ENCODE measurements at places on chromosomes 11 and 22. TPM values are rescaled to one million over a fixed set of nuclear protein-coding genes. Genes with fewer than 3 reads are reported as not detected.

DNA sequence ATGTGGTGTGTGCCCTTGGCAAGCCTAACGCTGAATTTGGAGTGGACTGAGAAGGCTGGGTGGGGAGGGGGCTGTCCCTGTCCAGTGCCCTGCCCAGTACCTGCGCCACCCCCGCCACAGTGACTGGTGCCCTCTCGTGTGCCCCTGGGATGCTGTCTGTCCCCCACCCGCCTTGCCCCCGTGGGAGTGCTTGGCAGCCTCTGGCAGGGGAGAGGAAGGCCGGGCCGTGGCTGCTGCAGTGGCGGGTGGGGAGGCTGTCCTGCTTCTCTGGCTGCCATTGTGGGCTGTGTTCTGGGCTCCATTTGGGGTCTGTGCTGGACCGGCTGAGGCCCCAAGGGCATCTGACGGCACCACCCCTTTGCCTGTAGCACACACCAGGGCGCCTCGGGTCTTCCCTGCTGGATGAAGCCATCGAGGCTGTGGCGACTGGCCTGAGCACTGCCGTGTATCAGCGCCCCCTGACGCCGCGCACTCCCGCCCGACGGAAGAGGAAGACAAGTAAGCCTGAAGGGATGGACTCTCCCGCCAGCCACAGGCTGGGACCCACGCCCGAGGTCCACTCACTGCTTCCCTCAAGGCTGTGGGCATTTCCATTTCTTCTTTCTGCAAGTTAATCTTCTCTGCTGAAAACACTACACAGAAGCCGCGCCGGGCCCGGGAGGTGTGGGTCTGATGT is 17.6 kb downstream of the IRF7 start:
- no peak for DNase-seq

DNA sequence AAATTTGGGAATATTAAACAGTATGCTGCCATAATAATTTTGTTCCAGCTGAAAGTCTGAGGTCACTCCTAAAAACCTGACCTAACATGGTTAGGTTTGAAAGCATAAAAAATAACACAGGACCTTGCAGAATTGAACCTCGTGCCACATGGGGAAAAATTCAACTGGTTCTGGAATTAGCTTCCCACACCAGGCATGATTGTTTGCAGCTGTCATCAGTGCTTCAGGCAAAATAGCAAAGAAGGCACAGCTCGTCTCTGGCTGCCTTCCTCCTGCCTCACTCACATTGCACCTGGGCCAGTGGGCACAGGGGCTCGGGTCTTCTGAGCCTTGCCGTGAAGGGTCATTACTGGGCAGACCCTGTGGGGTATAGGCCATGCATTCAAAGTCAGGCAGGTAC is 153.8 kb upstream of the ARHGAP20 start:
- DNase-seq: no peak

DNA sequence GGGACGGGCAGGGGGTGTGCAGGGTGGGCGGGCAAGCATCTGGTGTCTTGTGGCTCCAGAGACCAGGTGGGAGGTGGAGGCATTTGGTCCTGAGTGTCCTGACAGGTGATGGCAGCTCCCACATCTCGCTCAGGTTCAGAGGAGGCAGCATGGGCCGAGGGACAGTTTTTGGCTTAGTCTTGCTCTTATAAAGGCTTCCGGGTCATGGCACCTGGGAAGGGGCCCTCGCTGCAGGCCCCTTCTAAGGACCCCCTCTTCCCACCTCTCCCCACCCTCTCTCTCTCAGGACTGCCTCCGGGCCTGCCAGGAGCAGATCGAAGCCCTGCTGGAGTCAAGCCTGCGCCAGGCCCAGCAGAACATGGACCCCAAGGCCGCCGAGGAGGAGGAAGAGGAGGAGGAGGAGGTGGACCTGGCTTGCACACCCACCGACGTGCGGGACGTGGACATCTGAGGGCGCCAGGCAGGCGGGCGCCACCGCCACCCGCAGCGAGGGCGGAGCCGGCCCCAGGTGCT is 9.9 kb downstream of the CCND1 start:
- no peak for DNase-seq

DNA sequence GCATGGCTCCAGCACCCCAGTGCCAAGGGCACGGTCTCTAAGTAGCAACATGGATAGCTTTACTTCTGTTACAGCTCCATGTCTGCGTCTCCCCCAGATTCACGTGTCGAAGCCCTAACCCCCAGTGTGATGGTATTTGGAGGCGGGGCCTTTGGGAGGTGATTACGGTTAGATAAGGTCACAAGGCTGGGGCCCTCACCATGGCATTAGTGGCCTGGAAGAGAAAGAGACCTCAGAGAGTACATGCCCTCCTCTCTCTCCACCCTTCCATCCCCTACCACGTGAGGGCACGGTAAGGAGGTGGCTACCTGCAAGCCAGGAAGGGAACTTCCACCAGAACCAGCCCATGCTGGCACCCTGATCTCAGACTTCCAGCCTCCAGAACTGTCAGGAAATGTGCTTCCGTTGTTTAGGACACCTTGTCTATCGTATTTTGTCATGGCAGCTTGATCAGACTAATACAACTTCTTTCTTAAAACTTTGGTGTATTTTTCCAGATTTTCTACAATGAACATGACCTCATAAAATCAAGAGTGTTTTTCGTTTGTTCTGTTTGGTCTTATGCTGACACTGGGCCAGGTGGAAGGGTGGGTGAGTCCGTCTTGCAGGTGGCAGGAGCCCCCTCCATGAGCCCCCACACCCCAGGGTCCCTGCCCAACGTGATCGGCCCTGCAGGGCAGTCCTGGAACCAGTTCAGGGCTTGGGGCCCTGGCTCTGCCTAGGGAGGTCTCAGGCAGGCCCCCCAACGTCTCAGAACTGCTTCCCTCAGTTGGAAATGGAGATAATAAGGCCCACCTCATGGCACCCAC is 10.7 kb downstream of the RTN4R start:
- DNase-seq: no peak

GRCh38 chr11:100994966-100995365 is 134.6 kb downstream of the PGR start:
- no peak for DNase-seq

Gene TRIM68
- 16.0 TPM for total RNA-seq

Gene MISFA
- total RNA-seq: not detected

DNA sequence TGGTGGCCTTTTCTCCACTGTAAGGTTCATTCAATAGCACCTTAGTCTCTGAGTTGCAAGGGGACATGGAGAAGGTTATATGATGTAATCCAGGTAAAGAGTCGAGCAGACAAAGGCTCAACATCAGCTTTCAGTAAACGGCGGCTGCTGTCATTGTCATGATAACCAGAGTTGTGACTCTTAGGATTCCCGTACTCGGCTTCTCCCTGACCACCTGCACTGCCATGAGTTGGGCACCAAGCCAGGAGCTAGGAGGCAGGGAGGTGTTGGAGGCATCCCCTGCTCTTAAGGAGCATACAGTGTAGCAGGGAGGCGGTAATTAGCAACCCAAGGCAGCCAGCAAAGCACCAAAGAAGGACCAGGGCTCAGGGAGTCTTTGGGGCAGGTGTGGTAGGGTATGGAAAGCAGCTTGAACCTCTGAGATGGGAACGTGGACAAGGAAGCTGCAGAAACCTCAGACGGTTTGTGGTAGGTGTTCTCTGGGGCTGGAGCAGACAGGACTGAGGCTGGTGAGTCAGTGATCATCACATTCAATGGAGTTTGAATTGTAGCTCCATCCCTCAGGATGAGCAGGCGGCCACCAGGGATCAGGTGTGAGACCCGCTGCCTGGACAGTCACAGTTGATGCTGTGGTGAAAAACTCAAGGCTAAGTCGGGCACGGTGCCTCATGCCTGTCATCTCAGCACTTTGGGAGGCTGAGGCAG is 31.7 kb downstream of the LIF start:
- DNase-seq: no peak

Gene RNF121
- 74.6 TPM for total RNA-seq

Gene APOBEC3H
- total RNA-seq: 1.6 TPM

DNA sequence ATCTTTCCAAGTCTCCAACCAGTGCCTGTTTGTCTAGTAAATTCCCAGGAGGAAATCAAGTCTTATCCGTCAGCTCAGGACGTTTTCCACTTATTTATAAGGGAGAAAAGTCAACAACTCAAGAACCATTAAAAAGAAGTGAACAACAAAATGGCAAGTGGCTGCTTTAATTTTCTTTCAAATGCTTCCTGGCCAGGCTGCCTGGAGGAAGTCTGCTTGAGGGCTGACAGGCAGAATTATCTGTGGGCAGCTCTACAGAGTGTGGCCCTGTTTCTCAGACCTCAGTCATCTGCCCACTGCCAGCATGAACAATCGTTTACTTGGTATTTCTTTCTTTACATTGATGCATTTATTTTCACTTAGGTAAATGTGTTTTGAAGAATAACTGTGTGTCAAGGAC is 281.9 kb upstream of the ISX start:
- DNase-seq: no peak

DNA sequence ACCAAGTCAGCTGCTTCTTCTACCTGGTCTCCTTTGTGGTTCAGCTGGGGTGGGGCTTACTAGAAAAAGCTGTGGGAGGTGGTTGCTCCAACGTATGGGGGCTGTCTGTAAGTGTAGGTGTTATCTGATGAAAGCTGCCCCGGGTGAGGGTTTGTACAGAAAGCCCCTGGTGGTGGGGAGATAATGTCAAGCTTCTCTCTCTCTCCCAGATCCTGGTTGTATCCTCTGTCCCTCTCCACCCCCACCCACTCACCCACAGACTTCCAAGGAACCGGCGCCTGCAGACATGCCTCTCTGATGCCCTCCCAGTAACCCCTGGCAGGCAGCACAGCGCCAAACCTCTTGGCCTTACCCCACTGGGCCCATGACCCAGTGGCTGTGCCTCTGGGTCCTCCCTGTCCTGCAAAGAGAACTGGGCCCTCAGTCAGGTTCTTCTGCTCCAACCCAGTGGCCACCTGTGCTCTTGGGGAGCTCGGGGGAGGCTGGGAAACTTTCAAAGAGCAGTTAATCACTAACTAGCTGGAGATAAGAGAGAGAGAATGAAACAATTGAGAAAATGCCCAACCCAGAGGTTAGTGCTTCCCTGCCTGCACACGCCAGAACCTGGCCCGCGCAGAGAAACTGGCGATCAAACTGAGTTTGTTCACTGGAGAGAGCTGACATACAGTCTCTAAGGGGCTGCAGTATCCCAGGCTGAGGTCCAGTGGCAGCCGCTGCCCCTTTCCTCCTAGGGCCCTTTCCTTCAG is 20.4 kb upstream of the EHF start:
- DNase-seq: no peak

DNA sequence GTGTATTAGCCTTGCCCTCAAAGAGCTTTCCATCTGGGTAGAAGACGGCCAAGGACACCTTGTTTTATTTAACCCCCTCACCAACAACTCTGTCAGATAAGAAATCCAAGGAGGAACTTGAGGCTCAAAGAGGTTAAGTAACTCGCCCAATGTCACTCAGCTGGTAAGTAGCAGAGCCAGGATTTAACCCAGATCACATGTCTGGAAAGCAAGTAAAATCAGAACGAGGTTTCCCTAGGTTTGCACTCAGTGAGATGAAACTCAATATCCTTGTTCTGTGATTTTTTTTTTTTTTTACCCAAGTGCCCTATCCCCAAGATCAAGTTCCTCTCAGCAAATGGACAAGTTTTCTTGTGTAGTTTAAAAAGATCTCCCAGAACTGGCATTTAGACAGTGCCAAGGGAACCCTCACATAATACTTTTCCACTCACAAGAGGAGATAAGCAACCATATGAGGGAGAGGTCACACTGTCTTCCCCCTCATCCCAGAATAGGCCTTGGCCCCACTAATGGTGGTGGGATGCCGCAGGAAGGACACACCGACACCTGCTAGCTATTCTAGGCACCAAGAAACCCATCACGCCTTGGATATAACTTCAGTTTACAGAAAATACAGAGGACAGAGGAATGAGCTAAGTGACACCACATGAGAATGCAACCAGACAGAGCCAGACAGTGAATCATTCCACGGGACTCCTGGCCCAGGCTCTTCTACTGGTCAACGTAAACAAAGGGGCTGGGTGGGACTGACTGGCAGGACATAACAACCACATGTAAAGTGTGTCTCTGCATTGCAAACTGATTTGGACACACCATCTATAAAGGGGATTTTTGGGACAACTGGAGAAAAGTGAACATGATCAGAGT is 8.6 kb upstream of the ARAP1 start:
- DNase-seq: no peak

- DNase-seq: no peak
Measured at GRCh38 chr11:78684377-78684776, 109.7 kb upstream of the NARS2 start.

DNA sequence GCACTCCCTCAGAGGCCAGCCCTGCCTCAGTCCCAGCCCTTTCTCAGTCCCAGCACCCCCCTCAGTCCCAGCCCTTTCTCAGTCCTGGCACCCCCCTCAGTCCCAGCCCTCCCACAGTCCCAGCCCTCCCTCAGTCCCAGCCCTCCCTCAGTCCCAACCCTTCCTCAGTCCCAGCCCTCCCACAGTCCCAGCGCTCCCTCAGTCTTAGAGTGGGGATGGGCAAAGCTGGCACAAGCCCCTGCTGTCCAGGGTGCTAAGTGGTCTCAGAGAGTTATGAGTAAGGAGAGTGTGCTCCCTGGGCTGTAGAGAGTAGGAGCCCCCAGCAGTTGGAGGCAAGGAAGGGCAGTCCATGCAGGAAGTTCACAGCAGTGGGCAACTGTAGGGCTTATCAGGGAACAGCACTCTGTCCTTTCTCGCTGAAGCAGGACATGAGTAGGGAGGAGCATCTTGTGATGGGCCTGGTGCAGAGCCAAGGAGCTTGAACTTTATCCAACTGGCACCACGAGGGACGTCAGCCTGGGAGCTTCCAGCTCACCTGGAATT is 51.4 kb upstream of the CRYBB3 start:
- no peak for DNase-seq

GRCh38 chr22:35882211-35883030 is 146.2 kb downstream of the RBFOX2 start:
- DNase-seq: no peak

- no peak for DNase-seq
Measured at GRCh38 chr11:1759151-1759850, 4.4 kb downstream of the CTSD start.

- DNase-seq: no peak
Measured at GRCh38 chr11:110832539-110832938, 120.3 kb upstream of the ARHGAP20 start.

- no peak for DNase-seq
Measured at GRCh38 chr11:221539-221938, 14.0 kb downstream of the RIC8A start.

Gene POGLUT3
- total RNA-seq: 60.1 TPM

- no peak for DNase-seq
Measured at GRCh38 chr22:19488884-19489843, 9.4 kb downstream of the CDC45 start.

Gene SYNGR1
- total RNA-seq: 12.9 TPM

Gene OR51B2
- not detected for total RNA-seq

DNA sequence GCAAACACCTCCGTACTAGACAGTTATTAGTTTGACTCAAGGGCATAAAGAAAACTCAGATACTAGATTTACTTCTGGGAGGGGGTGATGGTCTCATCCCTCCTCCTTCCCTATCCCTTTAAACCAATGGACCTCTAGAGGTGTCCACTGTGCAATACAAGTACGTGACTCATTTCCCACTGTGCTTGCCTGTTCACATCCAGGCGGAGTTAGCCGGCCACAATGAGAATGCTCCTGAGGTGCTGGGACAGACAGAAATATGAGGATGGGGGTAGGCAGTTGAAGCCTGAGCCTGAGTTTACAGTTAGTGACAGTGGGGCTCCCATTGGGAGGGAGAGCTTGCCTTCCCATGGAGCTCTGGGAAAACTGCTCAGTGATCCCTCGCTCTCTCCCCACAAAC is 8.4 kb upstream of the PMM1 start:
- DNase-seq: no peak

Gene RAB39A
- 5.4 TPM for total RNA-seq

Gene LARGE2
- total RNA-seq: 3.1 TPM

- DNase-seq: no peak
Measured at GRCh38 chr22:28873183-28873963, 10.0 kb upstream of the ZNRF3 start.
